ENCODE measurements at places on chromosomes 12 and 14. TPM values are rescaled to one million over a fixed set of nuclear protein-coding genes. Genes with fewer than 3 reads are reported as not detected.

FICD gene
- 4.4 TPM for total RNA-seq

KRT79 gene
- not detected for total RNA-seq

EXOC3L4 gene
- 1.9 TPM for total RNA-seq

KRT2 gene
- not detected for total RNA-seq

NR4A1 gene
- total RNA-seq, result 4.4 TPM

All from cardiac ventricle fibroblast (primary cell).